ENCODE measurements at places on chromosomes 5 and 9. TPM values are rescaled to one million over a fixed set of nuclear protein-coding genes. Genes with fewer than 3 reads are reported as not detected.

The C5orf52 gene
- total RNA-seq: not detected

The DMRT2 gene
- total RNA-seq: 4.0 TPM

The ANKDD1B gene
- total RNA-seq: 0.69 TPM

The NR5A1 gene
- total RNA-seq: not detected

The IFNA13 gene
- total RNA-seq: not detected

The GDNF gene
- total RNA-seq: 1.1 TPM

The GARIN3 gene
- not detected for total RNA-seq

The KLHL3 gene
- 0.83 TPM for total RNA-seq

The SLC4A9 gene
- total RNA-seq: 0.18 TPM

The TLR4 gene
- 1.9 TPM for total RNA-seq

The HRH2 gene
- total RNA-seq: 0.55 TPM

The SPDL1 gene
- total RNA-seq: 29.7 TPM

The STPG3 gene
- total RNA-seq: not detected

The RAB3C gene
- total RNA-seq: 0.24 TPM

The ESM1 gene
- total RNA-seq: not detected

The N4BP3 gene
- 2.8 TPM for total RNA-seq

The PGM5 gene
- total RNA-seq: 5.7 TPM

The SLCO6A1 gene
- not detected for total RNA-seq

The TMED9 gene
- total RNA-seq: 74.5 TPM

The SLC34A1 gene
- total RNA-seq: 0.19 TPM

The FBLL1 gene
- 0.95 TPM for total RNA-seq

The PTGDS gene
- total RNA-seq: not detected

The TOPORS gene
- 26.4 TPM for total RNA-seq

The TTC23L gene
- total RNA-seq: 0.40 TPM

The YTHDC2 gene
- total RNA-seq: 15.3 TPM

The CIZ1 gene
- 19.8 TPM for total RNA-seq

The ZNF883 gene
- 0.69 TPM for total RNA-seq

The ENC1 gene
- total RNA-seq: 2.5 TPM

The SUSD3 gene
- total RNA-seq: 1.3 TPM

Data from SK-MEL-5 (cell line).